ENCODE measurements at places on chromosomes 7 and 10. TPM values are rescaled to one million over a fixed set of nuclear protein-coding genes. Genes with fewer than 3 reads are reported as not detected.

Gene ITIH2
- total RNA-seq = not detected

Gene STEAP1
- total RNA-seq = 13.8 TPM

Gene LSM8
- total RNA-seq = 36.6 TPM

Gene LDB3
- total RNA-seq = 314 TPM

Gene CD36
- total RNA-seq = 324 TPM

Gene KIAA1549
- 5.8 TPM for total RNA-seq

All from tongue (tissue), 3 donors.